ENCODE measurements at places on chromosomes 1 and 21.

DNA sequence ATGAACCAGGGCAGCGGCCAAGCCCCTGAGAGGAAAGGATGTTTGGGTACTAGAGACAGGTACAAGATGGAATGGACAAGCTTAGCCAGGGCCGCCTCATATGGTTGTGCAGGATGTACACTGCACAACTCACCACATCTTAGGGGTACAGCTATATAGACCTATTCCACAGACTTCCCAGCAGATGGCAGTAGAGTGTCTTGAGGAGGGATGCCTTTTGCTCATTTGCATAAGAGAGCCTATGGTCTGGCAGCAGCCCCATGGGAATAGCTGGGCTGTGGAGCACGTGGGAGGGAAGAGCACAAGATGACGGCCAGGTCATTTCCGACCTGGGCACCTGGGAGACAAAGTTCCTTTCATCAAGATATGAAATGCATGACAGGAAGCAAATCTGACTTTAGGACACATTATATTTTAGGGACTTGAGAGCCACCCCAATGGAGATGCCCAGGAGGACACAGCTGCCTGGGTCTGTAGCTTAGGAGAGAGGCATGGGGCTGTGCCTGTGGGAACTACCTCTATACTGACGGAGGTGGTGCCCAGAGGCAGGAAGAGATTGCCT, 215.5 kb downstream of the KCNJ6 start:
- peak; percentile 19 for DNase-seq

- DNase-seq: no peak
These were observed 255.1 kb upstream of the RAB4A start for GRCh38 chr1:229015806-229016205.

DNA sequence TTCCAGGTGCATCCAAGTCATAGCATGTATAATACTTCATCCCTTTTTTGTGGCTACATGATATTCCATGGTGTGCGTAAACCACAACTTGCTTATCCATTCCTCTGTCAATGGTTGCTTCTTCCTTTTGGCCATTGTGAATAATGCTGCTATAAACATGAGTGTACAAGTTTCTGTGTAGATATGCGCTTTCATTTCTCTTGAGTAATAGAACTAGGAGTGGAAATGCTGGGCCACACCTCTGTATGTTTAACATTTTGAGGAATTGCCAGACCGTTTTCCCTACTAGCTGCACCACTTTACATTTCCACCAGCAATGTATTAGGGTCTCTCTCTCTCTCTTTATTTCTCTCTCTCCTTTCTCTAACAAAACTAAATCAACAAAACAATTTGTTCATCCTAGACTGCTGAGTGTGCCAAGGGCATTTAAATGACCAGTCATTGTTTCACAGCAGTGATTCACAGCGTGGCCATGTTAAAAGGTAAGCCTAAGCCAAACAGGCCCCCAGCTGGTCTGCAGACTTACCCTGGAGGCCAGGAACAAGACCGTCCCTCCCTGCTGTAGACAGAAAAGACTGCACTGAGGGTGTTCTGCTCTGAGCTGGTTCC, 53.2 kb upstream of the LYST start:
- no peak for DNase-seq

- no peak for DNase-seq
These were observed 45.9 kb downstream of the SYT6 start for GRCh38 chr1:114107474-114108435.

DNA sequence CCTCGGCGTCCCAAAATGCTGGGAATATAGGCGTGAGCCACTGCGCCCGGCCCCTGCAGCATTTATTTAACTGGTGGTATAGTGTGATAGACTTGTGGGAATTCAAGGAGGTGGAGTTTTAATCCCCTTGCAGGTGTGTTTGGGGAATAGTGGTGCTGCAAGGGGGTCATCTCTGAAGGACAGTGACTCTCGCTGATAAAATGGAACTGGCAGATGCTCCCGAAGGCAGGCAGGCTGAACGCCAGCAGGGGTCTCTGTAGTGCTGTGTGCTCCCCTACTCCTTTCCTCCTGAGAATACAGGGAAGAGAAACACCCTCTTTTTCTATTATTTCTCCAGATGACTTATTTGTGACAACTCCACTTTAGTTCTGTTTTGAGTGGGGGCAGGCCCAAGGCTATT, 4.0 kb downstream of the OSCP1 start:
- DNase-seq: no peak

GRCh38 chr1:104706631-104707147, 957.0 kb downstream of the AMY1C start:
- no peak for DNase-seq

- no peak for DNase-seq
These were observed 111.1 kb downstream of the FNBP1L start for GRCh38 chr1:93559045-93559444.

GRCh38 chr1:183806125-183806524, 1.2 kb downstream of the RGL1 start:
- DNase-seq: no peak

DNA sequence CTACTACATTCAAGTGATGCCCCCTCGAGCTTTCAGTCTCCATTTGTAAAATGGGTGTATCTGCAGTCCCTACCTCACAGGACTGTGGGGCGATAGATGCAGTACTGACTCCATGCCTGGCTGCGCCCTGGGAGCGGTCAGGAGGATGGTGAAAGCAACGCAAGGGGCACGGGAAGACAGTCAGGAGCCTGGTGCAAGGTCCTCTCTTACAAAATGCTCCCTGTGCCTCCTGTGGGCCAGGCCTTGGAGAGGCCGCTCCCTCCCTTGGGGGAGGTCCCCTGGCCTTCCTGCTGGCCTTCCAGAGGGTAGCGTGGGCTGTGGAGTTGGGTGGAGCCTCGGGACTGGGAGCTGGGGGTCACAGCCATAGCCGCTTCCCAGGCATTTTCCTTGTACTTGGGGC, 21.6 kb downstream of the FAM151A start:
- DNase-seq: no peak

DNA sequence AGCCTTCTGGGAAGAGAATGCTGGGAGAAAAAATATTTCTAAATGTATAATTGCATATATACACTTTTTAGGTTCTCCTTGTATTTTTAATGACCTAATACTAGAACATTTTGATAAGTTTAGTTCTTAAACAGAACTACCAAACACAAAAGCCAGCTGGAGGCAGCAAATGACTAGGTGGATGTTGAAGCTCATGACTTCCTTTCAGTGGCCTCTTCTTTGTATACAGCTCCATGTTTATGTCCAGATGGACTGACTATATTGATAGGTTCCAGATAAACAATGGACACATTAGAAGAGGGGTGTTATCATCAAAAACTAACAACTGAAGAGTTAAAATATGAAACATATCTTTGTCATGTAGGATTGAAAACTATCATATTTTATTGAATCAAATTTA, 52.5 kb downstream of the LRRC8D start:
- no peak for DNase-seq

GRCh38 chr1:173360487-173361063, 116.6 kb upstream of the PRDX6 start:
- DNase-seq: no peak

GRCh38 chr1:185850366-185850765, 116.2 kb downstream of the HMCN1 start:
- DNase-seq: no peak

- DNase-seq: no peak
These were observed 25.6 kb upstream of the JUN start for GRCh38 chr1:58809325-58810010.

- DNase-seq: no peak
These were observed 12.2 kb downstream of the FGR start for GRCh38 chr1:27622828-27623227.

DNA sequence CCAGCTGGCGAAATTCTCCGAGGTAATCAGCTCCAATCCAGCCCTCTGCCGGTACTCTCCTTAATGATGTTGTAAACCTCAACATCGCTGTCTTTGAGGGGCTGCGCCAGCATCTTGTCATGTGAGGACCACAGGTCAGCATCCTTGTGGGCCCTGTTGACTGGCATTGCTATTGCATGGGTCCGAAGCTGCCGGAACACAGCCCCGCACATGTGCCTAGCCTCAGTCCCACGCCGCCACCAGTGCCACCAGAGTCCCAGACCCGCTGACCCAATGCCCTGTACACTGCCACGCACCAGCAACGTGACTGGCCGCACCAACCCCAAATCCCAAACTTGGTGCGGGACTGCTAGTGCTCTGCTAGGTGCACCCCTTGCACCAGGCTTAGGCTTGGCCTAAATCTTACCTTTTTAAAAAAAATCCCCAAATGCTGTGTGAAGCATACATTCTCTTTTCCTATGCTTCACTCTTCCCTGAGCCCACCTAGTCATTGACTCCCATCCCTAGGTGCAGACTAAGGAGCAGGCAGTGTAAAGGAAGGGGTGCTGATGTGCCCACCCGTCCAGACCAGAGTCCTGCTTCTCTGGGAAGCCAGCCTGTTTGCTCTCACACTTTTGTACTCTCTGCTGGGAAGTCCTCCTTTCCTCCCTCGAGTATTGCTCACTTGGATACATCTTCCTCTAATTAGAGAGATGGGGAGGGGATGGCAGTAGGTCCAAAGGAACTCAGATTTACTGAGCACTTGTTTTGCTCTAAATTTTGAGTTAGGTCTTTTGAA, 81.9 kb upstream of the ARTN start:
- DNase-seq: no peak

DNA sequence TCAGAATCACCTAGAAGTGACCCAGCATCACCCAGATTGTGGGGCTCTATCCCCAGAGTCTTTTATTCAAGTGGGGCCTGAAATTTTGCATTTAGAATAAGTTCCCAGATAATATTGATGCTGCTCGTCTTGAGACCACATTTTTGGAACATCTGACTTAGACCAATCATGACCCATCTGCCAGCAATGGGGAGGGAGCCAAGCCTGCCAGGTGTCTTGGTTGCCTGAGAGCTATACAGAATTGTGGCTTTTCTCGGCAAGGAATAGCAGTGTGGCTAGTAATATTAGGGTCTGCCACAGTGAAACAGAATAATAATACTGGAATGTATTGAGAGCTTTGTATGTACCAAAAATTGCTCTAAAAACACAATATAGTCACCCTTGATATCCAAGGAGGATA, 31.1 kb upstream of the RGS8 start:
- DNase-seq: no peak

DNA sequence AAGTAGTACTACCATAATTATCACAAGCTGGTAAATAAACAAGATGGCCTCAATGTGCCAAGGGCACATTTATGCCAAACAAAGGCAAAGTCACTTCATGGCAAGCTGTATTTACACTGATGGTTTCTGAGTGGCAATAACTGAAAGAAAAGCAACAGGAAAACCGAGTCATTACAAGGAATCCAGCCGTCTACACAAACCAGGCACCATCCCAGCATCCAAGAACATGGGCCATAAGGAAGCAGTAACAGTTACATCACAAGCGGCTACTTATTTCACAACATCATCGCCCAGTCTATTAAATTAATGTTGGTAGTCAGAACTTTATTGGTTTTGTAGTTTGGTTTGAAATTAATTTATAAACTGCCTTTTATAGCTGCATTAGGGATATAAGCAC, 214.2 kb downstream of the RERE start:
- no peak for DNase-seq

GRCh38 chr1:92851729-92852128, 19.9 kb downstream of the RPL5 start:
- DNase-seq: no peak

- DNase-seq: no peak
These were observed 279.2 kb upstream of the DUSP10 start for GRCh38 chr1:222021129-222021528.

- DNase-seq: no peak
These were observed 42.4 kb downstream of the KANK4 start for GRCh38 chr1:62276791-62277190.

- no peak for DNase-seq
These were observed 730.9 kb upstream of the ADGRL2 start for GRCh38 chr1:81069856-81070255.

GRCh38 chr1:94143173-94143808, 22.3 kb upstream of the ABCA4 start:
- DNase-seq: no peak

GRCh38 chr1:54557671-54558355, 9.8 kb downstream of the ACOT11 start:
- DNase-seq: no peak

- no peak for DNase-seq
These were observed 3.4 kb upstream of the MARCKSL1 start for GRCh38 chr1:32339363-32339978.

DNA sequence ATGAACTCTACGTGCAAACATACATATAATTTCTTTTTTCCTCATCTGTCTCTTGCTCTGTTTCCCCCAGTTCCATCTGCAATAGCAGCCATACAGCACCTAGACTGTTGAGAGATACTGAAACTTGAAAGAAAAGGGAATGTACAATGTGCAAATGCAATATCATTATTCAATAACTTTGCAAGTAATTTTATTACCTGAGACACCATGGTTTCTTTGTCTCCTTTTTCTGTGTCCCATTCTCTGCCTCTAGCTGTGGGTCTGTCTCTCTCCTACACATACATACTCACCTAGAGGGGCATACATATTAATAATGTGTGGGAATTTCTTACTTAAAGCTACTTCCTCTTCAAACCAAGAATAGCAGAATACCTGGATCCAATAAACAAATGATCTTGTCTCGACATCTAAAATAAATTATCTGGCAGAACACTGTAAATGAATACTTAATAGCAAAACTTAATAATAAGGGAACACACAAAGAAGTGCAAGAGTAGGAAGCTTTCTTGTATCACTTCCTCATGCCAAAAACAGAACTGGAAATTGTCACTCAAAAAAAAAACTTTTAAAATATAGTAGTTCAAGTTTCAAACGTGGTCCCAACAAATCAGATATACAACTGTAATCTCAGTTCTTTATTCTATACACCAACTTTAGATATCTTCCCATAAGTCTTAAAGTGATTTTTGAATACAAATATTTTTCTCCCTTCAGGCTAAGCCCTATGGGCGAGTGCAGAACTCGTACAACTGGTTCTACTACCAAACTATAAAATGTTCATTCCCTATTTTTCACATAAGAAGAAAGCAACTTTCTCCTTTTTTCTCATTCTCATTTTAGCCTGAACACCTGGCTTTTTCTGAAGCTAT, 194.6 kb downstream of the NRIP1 start:
- DNase-seq: no peak

GRCh38 chr1:14443164-14443787, 155.2 kb upstream of the KAZN start:
- DNase-seq: no peak

DNA sequence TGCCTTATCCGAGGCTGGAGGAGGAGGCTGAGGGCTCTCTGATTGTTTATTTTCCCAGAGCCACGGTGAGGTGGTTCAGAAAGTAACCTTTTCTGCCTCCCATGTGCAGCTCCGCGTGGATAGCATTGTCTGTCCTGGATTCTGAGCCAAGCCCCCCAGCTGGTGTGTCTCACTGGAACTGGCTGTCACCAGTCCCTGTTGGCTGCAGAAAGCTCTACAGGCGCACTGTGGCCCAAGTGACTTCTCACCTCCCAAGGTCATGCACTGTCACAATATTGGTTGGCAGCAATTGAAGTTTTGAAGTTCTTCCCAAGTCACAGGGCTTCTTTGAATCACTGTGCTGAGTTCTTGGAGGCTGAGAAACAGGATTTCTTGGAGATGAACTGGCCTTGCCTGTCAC, 8.2 kb downstream of the BMP8A start:
- DNase-seq: no peak

GRCh38 chr21:17279663-17280062, 233.2 kb upstream of the CXADR start:
- DNase-seq: no peak

- DNase-seq: no peak
These were observed 133.6 kb upstream of the ATP1B1 start for GRCh38 chr1:168972887-168973286.
